Activated naive CD4-positive, alpha-beta T cell treated with anti-CD3 and anti-CD28 coated beads, Interleukin-2, amount 50 U/mL, for 16 hours (primary cell): ENCODE measurements at places on chromosomes 16 and 17.
A peak's percentile ranks its signal among the peaks of the same experiment; 100 is the strongest.

GRCh38 chr17:65028545-65028843, 28.0 kb downstream of the GNA13 start:
- no peak for DNase-seq

DNA sequence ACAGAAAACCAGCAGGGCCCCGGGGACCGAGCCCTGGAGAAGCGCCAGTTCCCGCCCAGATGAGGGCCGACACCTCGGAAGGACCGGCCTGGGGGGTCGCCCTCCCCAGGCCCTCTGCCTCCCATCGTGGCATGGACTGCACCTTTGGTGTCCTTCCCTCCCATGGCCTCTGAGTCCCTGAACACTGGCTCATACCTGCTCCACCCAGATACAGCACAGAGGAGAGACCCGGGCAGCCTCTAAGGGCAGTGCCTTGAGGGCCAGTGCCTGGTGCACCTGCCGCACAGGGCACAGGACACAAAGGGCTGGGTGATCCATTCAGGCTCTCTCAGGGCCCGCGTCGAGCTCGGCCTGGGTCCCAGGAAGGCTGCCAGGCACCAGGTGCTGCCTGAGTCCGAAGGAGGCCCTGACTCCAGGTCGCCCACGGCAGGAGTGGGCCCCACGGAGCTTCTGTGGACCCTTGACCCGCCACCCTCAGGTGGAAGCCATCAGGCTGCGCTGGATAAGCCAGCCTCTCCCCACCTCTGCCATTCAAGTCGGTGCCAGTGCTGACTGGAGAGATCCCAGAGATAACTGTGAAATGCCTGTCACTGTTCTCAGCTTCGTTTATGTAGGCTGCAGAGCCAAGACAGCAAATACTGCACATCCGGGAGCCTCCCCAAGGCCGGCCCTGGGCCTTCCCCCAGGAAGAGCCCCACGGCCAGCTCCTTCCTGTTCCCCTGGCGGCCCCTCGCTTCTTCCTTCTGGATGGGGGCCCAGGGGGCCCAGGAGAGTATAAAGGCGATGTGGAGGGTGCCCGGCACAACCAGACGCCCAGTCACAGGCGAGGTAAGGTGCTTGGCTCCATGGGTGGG, at the start of gene ZG16B:
Gene ZG16B, plus strand, starts transcription at position 803 of the 854 bp plus-strand sequence. CDS start 139 bp downstream, outside the sequence.
- DNase-seq = no peak

DNA sequence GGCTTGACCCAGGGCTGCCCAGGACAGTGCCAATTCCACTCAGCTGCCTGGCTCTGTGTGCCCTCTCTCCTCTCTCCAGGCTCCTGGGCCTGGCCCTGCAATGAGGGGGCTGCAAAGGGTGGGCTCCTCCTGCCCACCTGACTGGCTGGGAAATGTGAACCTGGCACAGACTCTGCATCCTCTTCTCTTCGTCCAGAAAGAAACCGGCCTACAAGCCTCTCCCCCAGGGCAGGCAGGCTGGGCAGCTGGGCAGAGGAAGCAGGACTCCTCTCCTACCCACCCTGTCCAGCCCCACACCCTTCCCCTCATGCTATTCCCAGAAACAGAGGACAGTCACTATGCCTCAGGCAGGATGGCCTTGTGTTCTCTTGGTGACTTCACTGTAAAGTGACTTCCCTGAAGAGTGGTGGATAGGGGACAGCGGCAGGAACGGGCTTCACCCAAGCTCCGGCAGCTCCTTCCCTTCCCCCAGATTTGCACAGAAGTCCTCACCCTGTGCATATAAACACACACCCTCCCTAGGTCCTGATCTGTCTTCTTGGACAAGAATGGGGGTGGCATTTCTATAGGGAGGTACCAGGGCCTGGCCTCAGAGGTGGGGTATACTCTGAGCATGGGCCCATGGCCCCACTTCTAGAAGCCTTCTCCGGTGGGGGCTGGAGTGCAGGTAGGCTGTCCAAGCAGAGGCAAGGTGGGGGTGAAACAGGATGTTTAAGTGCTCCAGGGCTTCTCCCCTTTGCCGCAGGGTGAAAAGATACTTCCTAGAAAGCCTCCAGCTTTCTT, 4.9 kb upstream of the STAT5A start:
- DNase-seq = no peak

GRCh38 chr17:258045-258734, 76.7 kb upstream of the DOC2B start:
- DNase-seq = no peak

GRCh38 chr17:74527756-74528155, 3.5 kb downstream of the CD300LB start:
- no peak for DNase-seq

GRCh38 chr17:10021272-10021984, 116.4 kb upstream of the RCVRN start:
- no peak for DNase-seq

GRCh38 chr17:80105762-80106161, 4.4 kb downstream of the GAA start:
- no peak for DNase-seq

GRCh38 chr16:69820926-69821541, 58.9 kb downstream of the WWP2 start:
- no peak for DNase-seq

- DNase-seq = no peak
These were observed 53.8 kb downstream of the SYNRG start for GRCh38 chr17:37555386-37555785.

- DNase-seq = no peak
These were observed at the start of gene TMC7 for GRCh38 chr16:18983565-18984434. Gene TMC7 (plus strand): TSS chr16:18983934. CDS start chr16:18984064, 130 bp downstream.

- DNase-seq = no peak
These were observed 10.5 kb downstream of the CLEC16A start for GRCh38 chr16:10954903-10955302.

- DNase-seq = no peak
These were observed 30.9 kb upstream of the PRKCA start for GRCh38 chr17:66271512-66271911.

DNA sequence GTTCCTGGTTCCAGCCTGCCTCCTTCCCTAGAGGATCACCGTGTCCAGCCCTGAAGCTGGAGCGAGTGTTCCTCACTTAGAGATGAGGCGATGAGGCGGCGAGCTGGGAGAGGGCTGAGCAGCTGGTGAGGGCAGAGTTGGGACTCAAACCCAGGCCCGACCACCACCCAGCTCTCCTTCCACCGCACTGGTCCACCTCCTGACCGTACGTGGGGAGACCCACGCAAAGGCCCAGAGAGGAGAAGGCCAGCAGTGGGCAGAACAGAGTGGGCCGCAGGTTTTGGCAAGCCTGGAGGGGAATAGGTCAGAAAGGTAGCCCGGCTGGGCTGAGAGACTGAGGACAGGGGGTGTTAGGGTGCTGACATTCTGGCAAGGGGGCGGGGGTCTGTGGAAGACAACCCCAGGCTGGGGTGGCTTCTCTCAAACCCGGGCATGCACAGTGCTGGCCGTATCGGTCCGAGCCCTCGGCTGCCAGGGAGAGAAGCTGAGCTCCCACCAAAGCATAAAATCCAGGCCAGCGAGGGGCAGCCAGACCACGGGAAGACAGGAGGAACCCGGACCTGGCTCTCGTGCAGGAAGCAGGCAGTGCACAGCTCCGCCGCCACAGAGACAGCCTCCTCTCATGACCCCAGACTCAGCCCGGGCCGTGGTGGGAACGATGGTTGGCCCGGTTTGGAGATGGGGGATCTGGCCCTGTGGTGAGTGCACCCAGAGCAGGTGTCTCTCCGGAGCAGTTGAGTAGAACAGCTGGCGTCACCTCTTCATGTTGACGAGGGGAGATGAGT, 24.9 kb downstream of the MLYCD start:
- no peak for DNase-seq

DNA sequence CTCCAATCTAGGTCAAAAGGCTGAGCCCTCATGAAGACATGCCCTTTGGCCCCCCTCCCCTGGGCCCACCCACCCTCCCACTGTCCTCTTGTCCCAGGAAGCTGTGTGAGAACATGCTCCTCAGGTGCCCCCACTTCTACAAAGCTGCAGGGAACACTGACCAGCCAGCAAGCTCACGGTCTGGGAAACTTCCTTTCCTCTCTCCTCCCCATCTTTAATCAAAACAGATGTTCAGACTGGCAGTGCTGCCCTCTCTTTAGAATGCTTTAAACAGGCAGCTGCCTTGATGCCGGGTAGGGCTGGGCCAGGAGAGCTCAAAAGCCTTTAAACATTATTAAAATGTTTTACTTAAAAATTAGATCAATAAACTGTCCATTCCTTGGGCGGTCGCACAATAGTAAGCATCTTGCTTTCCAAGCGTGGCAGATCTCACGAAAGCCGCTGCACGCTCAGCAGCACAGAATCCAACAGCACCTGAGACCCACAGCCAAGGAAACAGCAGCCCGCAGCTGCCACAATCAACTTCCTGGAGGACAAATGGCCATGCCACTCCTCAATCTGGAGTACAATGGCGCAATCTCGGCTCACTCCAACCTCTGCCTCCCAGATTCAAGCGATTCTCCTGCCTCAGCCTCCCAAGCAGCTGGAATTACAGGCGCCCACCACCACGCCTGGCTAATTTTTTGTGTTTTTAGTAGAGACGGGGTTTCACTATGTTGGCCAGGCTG, 399.2 kb downstream of the SLC39A11 start:
- DNase-seq = no peak

- no peak for DNase-seq
These were observed 1.2 kb upstream of the FOXF1 start for GRCh38 chr16:86508947-86509758.

- DNase-seq = no peak
These were observed 41.4 kb downstream of the ACTG1 start for GRCh38 chr17:81470944-81471817.

DNA sequence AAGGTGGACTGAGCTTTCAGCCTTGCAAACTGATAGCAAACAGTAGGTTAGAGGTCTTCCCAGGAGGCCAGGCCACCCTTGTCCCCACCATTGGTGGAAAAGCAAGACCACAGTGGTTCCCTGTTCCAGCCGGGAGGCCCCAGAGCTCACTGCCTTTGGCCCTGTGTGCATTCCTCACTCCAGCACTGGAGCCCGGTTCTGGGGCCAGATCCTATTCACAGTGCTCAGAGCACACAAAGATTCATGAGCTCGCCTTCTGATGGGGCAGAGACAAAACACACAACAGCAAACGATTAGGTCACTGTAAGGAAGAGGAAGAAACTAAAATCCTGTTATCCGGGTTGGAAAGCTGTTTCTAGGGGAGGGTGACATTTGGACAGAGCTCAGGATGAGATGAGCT, 5.6 kb upstream of the PGS1 start:
- no peak for DNase-seq

- DNase-seq = no peak
These were observed 105.8 kb downstream of the TANC2 start for GRCh38 chr17:63071797-63072196.

DNA sequence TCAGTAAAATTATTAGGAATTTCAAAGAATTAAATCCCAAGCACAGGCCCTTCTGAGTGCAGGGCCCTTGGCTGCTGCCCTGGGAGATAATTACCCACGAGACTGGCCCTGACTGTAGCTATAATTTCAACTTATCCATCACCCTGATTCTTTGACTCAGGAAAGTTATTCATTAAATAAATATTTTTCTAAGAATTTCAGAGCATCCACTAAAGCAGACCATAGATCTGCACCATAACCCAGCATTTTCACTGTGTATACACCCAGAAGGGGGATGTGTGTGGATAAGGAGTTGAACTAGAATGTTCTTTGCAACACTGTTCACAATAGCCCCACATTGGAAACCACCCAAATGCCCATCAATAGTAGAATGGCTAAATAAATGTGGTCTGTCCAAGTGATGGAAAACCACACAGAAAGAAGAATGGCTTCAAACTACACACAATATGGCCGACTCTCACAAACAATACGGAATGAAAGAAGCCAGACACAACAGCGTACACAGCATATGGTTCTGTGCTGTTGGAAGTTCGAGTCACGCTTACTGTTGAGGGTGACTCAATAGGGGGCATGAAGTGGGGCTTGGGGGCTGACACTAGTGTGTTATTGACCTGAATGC, 33.9 kb upstream of the MEAK7 start:
- DNase-seq = no peak

DNA sequence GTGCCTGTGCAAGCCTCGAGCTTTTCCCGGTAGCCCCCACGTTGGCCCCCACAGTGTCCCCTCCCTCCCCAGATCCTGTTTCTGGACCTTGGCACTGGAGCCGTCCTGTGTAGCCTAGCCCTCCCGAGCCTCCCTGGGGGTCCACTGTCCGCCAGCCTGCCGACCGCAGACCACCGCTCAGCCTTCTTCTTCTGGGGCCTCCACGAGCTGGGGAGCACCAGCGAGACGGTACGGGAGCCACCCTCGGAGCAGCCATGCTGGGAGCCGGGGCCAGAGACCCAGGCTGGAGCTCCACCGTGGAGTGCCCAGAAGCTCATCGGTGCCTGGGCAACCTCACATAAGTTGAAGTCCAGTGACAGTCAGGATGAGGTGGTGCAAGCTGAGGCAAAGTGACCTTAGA, 11.8 kb downstream of the RGS11 start:
- DNase-seq = no peak

DNA sequence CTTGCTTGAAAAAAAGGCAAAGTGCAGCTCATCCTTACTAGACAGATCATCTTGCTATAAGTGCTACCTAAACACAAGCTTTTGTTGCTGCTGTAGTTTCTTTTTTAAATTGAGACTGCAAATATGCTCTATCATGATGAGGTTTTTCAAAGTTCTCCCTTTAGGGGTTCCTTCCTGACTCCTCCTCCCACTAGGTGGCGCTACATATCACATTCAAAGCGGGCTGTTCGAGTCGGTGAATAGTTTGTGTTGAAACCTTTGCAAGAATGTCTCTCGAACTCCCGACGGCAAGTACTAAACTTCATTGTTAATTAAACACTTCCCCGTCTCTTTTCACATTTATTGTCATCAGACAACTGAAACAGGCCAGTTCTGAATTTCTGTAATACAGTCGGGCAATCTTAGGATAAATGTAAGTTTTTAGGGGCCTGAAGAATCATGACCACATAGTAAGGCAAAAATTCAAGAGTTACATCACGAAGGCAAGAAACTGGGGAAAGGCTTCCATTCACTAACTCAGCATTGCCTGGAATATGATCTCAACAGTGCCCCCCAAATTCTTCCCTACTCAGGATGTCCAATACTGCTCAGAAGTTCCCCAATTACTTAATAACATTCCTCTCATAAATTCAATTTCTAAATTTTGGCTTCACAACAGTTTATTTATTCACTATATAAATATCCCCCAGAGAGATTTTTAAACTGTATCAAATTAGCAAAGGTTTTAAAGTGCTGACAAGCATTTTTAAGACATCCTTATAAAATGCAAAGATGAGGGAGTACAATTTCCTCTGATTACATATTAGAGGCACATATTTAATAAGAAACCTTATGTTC, 6.7 kb downstream of the HS3ST3A1 start:
- peak; percentile 76 for DNase-seq

DNA sequence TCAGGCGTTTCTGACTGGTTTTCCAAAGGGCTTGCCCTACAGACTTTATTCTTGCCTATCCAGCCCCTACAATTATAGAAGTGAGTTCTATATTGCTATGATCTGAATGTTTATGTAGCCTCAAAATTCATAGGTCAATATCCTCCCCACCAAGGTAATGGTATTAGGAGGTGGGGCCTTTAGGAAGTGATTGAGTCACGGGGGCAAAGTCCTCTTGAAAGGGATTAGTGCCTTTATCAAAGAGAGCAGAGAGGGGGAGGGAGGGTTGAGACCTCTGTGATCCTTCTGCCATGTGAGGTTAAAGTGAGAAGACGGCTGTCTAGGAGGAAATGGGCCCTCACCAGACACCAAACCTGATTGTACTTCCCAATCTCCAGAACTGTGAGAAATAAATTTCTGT, 931 bp upstream of the CPHXL start:
- DNase-seq = no peak
